ENCODE measurements at places on chromosomes 4 and X.

GRCh38 chr4:150849016-150849415 is 166.1 kb downstream of the LRBA start:
- DNase-seq: no peak

GRCh38 chr4:175805846-175806245 is 6.2 kb downstream of the GPM6A start:
- DNase-seq: no peak

DNA sequence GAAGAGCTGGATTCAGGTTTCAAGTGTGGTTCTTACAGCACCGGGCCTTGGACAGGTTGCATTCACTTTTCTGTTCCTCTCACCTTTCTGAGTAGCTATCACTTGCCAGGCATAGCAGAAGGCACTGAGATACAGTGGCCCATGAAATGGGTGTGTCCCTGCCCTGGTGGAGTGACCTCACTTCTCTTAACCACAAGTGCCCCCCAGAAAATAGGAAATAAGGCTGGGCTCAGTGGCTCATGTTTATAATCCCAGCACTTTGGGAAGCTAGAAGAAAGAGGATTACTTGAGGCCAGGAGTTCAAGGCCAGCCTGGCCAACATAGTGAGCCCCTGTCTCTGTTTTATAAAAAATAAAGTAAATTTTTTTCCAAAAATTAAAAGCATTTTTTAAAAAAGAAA is 101.7 kb upstream of the KIT start:
- DNase-seq: no peak

- DNase-seq: no peak
These were observed 19.4 kb downstream of the NKX6-1 start for GRCh38 chr4:84479663-84480062.

DNA sequence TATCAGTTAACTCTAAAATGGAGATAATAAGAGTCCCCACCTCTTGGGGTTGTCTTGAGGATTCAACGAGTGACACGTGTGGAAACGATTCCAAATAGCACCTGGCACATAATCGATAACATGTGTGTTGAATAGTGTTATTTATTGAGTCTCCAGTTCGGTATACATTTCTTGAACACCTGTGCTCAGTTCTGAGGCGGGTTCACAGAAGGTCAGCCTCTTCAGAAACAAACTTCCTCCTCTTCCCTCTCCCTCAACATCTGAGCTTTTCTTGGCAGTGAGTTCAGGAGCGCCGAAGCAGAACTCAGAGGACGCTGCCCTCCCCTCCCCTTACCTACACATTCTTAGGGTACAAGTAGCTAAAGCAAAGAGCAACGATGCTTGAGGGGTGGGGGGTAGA is 934 bp downstream of the PDHA1 start:
- no peak for DNase-seq

DNA sequence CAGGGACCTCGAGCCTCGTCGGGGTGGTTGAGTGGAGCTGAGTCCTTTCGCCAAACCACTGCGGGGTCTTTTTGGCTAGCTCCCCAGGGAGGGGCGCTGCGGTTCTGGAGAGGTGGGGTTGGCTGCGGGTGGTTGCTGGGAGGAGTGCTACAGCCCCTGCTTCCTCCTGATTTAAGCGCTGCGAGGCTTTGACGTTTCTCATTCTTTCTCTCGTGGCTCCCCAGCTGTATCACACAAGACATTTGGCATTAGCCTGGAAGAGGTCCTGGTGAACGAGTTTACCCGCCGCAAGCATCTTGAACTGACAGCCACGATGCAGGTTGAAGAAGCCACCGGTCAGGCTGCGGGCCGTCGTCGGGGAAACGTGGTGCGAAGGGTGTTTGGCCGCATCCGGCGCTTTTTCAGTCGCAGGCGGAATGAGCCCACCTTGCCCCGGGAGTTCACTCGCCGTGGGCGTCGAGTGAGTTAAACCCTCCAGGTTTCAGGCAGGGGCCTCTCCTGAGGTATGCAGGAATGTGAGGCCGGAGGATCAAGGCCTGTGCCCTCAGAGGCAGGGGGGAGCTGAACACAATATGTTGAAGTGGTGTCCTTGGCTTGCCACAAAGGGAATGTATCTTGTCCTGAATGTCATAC is 25.5 kb downstream of the ARHGAP36 start:
- no peak for DNase-seq

GRCh38 chr4:38150766-38151165 is 190.6 kb downstream of the PTTG2 start:
- DNase-seq: no peak

GRCh38 chr4:14269824-14270223 is 642.3 kb upstream of the BOD1L1 start:
- DNase-seq: no peak

- DNase-seq: no peak
These were observed 631.7 kb downstream of the SMARCA1 start for GRCh38 chrX:128891554-128891953.

- no peak for DNase-seq
These were observed 203.7 kb upstream of the MBNL3 start for GRCh38 chrX:132692526-132692925.

GRCh38 chr4:108355902-108356535 is 187.3 kb upstream of the LEF1 start:
- no peak for DNase-seq

DNA sequence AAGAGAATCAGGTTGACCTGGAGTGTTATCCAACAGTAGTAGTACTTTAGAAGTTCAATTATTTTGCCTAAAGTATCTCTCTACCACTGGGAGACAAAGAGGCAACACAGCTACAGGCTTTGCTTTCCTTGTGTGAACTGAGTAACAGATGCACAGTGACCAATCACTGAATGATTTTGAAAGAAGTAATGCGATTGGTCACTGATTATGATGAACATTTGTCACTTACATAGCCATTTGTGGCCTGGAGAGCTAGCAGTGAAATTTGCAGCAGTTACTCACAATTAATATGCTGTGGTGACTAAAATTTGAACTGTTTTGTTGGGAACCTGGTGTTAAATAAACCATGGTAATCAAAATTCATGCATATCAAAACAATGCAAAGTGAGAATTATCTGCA is 508.7 kb upstream of the DIPK2B start:
- DNase-seq: no peak

- peak; percentile 9 for DNase-seq
These were observed 10.4 kb downstream of the MAD2L1 start for GRCh38 chr4:120056246-120056645.

- DNase-seq: no peak
These were observed 353.0 kb upstream of the SLC7A11 start for GRCh38 chr4:138595171-138595570.

DNA sequence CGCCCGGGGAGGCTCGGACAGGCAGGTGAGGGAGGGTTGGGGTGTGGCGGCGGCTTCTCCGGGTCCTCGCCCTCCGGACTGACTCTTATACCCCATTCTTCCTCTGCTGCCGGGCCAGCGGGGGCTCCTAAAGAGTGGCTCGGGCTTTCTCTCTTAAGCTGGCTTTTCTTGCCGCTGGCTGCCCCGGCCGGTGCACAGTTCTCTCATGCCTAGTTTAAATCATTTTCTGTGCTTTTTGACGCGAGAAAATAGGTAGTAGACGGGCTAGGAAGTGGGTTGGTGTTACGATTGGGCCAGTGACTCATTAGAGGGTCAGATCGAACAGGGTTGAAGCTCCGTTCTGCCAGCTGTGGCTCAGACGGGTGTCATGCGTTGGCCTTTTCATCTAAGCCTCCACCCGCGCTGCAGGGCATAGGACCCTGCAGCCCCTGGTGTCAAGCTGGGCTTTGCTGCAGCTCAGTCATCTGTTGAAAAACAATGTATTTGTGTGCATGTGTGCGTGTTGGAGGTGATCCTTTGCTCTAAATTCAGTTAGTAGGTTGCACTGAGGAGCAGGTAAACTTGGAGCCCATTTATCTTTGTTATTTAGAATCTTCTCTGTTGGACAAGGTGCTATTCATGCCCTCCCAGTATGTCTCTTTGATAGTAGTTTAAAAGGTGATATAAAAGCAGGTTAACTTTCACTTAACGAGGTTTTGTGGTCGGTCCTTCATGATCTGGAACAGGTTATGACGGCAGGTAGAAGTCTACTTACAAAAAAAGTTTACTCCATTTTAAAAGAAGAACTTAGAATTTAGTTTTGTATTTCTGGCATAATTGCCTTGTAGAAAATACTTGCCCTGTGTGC is 802 bp downstream of the BMP2K start:
- peak; percentile 23 for DNase-seq

- DNase-seq: no peak
These were observed 294.6 kb upstream of the STS start for GRCh38 chrX:6852869-6853268.

DNA sequence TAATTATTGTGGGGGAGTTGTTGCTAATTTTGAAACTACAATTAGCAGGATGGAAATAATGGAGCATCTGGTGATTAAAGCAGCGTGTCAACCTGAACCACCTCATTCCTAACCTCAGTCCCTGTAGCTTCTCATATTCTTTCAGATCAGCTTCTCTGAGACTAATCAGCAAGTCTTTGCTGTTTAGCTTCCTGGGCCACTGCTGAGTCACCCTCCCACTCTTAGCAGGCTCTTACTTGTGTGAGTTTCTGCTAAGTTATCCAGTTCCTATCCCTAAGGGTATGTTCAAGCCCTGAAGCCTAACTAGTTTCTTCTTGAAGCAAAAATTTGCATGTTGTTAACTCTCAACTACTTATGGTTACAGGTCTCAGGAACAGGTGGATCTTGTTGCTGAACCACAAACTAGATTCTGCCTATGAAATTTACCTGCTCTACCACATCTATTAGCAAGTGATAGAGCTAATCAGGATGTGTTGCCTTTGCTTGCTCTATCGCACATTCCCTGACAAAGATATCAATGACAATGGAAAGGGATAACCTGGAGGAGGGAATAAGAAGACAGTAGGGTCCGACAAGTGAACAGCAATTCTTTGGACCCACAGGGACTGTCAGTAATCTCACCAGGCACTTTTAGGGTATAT is 134.2 kb downstream of the EIF4E start:
- no peak for DNase-seq

DNA sequence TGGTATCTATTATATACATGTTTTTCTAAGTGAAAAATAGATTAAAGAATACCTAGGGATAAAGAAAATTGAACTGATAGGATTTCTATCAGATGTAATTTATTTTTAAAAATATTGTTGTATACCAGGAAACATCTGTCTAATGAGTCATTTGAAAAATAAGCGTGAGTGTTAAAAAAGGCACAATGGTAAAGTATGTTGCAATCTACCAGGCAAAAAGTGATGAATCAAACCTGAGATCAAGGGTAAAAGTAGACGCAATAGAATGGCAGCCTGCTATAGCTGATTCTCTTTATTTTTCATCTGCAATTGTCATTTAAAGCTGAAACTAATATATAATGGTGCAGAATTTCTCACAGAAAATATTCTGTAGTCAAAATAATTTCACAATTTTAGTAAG is 1119.6 kb downstream of the PCDH18 start:
- no peak for DNase-seq

DNA sequence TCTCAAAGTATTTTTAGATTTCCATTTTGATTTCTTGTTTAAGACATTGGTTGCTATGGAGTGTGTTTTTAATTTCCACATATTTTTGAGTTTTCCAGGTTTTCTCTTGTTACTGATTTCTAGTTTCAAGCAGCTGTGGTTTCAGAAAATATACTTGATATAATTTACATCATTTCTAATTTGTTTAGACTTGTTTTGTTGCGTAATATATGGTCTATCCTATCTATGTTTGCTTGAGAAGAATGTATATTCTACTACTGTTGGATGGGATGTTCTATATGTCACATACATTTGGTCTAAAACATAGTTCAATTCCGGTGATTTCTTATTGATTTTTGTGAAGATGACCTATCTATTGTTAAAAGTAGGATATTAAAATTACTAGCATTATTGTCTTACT is 170.5 kb upstream of the EMCN start:
- DNase-seq: no peak

- DNase-seq: no peak
These were observed 273.1 kb downstream of the DCTD start for GRCh38 chr4:182643801-182644682.

GRCh38 chr4:11549525-11549924 is 120.8 kb upstream of the HS3ST1 start:
- no peak for DNase-seq

- DNase-seq: no peak
These were observed 760.2 kb downstream of the RAB28 start for GRCh38 chr4:12723849-12724447.

GRCh38 chr4:6327220-6327917 is 57.7 kb downstream of the WFS1 start:
- peak; percentile 71 for DNase-seq

- DNase-seq: no peak
These were observed 618.1 kb downstream of the PPP4R3C start for GRCh38 chrX:26845056-26845455.

DNA sequence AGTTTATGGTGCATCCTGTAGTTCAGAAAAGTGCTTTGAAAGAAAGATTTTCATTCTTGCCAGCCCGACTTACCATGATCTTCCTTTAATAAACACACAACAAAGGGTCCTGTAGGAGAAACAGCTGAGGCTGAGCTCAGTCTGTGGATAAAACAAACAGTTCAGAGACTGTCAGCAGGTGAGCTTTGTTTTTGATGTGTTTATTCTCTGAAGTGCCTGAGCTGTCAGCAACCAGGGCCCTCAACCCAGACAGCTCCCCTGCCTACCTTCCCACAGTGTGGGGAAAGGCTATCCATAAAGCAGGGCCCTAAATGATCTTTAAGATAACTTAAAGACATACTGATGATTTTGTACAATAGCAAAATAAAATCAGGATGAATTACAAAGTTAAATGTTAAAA is 459.2 kb upstream of the GALNT7 start:
- no peak for DNase-seq

- no peak for DNase-seq
These were observed 262.0 kb downstream of the IL15 start for GRCh38 chr4:141898346-141898745.

- DNase-seq: no peak
These were observed 143.2 kb downstream of the CPE start for GRCh38 chr4:165522050-165522449.

GRCh38 chrX:89034679-89035078 is 287.7 kb downstream of the CPXCR1 start:
- DNase-seq: no peak

DNA sequence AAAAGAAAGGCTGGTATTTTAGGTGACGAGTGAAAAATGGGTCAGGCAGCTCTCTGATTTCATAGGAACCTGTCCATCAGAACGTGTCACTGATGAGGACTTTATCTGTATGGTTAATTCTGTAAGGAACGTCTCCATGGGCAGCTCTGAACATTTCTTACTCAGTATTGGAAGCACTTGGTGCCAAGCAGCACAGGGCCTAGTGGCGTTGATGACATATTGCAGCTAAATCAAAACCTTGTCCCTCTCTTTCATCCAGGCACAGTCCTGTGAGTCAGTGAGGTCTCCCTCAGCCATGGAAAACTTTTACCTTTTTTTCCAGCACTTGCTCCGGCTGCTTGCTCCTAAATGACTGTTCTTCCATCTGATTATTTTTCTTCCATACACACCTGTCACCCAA is 301.9 kb downstream of the DHX15 start:
- peak; percentile 6 for DNase-seq

GRCh38 chrX:31550158-31550557 is 478.3 kb upstream of the FTHL17 start:
- DNase-seq: no peak

- no peak for DNase-seq
These were observed 359.2 kb downstream of the CCSER1 start for GRCh38 chr4:90486346-90486745.
